Cerebellum (tissue), 4 donors: ENCODE measurements at places on chromosomes 1 and 21.

DNA sequence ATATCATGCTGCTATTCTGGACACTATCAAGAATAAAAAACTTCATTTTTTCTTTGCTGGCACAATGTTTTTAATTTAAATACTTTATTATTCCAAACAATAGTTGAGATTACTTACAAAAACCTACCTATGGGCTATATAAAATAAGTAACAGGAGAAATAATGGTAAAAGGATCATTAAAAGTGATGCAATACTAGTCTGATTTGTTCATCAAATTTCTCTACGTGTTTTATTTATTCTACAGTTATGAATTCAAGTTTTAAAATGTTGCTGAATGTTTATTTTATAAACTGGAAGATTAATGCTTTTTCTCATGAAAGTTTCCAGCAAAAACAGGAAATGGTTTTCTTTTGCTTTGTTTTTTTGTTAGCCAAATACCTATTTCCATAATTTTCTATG, 662.4 kb upstream of the BRINP3 start:
- no peak for DNase-seq

- DNase-seq: no peak
These were observed 1.3 kb downstream of the FCGR2A start for GRCh38 chr1:161506336-161507223.

- DNase-seq: no peak
These were observed 85.9 kb downstream of the BCAR3 start for GRCh38 chr1:93595743-93596142.

GRCh38 chr21:43812139-43812821, 22.9 kb downstream of the RRP1 start:
- no peak for DNase-seq

- DNase-seq: no peak
These were observed 72.9 kb upstream of the RGS4 start for GRCh38 chr1:162996261-162996660.

DNA sequence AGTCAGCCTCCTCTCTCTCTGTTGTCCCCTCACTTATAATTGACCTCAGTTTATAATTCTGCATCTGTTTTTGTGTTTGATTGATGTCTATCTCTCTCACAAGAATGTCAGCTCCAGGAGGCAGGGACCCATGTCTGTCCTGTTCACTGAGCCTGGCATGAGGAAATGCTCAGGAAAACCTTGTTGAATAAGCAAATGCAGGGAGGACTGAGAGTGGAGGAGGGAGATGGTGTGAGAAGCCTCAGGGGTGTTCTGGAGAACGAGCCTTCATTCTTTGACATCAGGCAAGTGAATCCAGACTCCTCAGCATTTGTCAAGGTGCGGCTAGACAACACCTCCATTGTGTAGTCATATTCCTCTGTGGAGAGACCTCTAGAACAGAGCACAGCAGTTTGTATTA, 45.5 kb downstream of the MAN1C1 start:
- DNase-seq: no peak

GRCh38 chr1:41647221-41648135, 163.0 kb upstream of the EDN2 start:
- no peak for DNase-seq

- no peak for DNase-seq
These were observed 9.6 kb upstream of the SPEN start for GRCh38 chr1:15837931-15838330.

- DNase-seq: no peak
These were observed 27.1 kb downstream of the PTPRF start for GRCh38 chr1:43557744-43558245.
